ENCODE measurements at places on chromosomes 4 and X. TPM values are rescaled to one million over a fixed set of nuclear protein-coding genes. Genes with fewer than 3 reads are reported as not detected.

The MAGEA9B gene
- total RNA-seq: not detected

The CCDC160 gene
- not detected for total RNA-seq

The RBMX gene
- total RNA-seq: 220 TPM

The ACOX3 gene
- total RNA-seq: 8.3 TPM

All from A549 treated with Hydrocortisone at 1 μM for 4 hours (cell line).